CD4-positive, alpha-beta T cell treated with Interleukin-17A for 4 hours (primary cell): ENCODE measurements at places on chromosomes 3 and 15.
A peak's percentile ranks its signal among the peaks of the same experiment; 100 is the strongest.

DNA sequence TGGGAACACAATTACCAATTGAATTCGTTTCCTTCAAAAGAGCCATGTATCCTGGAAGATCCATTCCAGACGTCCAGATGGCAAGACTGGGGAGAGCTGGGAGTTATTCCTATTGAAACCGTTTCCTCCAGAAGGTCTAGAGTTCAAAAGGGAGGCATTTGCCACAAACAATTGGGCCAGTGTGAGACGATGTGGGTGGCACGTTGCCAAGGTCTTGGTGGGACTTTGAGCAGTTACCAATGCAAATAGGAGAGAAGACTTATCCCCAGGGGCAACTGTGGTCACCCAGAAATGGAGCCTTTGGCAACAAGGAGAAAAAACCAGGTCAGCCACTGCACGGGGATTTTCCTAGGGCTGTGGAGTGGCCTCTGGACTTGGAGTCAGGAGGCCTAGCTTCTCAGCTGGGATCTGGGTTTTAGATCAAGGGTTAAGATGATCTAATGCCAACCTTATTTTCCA, 29.6 kb upstream of the TLE3 start:
- DNase-seq: no peak

DNA sequence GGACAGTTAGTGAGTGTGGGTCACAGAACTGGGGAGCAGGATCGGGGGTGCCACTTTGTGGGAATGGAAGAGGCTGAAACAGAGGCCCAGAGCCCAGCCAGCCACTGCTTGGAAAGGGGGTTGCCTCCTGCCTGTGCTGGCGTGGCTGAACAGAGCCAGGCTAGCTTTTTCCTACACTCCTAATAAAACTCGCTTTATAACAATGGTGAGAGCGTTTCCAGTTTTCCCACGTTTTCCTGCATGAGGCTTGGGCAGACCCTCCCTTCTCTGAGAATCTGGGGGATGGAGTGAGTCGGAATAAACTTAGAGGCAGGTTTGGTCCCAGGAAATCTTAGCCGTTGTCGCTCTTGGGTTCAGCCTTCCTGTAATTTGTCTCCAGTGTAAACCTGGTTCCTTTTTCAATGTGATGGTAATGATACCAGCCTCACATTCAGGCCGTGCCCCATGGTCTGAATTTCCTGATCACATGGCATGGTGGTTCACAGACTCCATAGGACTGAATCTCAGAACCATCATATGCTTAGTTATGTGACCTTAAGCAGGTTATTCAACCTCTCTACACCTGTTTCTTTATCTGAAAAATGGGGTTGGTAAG, 6.5 kb upstream of the FGD5 start:
- no peak for DNase-seq

DNA sequence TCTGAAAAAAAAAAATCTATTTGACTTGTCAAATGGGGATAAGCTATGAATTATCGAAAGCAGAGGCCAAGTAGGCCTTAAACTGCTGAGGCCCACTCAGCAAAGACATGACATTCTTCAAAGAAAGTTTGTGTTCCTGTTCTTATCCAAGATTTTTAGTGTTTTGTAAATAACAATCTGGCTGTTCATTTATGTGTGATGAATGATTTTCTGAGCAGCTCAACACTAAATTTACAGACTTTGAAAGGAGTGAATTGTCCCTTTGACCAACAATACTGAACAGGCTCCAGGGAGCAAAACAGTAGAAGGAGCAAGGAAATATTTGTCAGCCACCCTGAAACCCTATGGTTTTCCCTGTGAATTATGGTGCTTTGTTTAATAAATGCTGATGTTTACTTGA, 512.6 kb upstream of the NAALADL2 start:
- no peak for DNase-seq

- DNase-seq: no peak
Observed at GRCh38 chr3:52242039-52242438, 3.1 kb upstream of the TWF2 start.

DNA sequence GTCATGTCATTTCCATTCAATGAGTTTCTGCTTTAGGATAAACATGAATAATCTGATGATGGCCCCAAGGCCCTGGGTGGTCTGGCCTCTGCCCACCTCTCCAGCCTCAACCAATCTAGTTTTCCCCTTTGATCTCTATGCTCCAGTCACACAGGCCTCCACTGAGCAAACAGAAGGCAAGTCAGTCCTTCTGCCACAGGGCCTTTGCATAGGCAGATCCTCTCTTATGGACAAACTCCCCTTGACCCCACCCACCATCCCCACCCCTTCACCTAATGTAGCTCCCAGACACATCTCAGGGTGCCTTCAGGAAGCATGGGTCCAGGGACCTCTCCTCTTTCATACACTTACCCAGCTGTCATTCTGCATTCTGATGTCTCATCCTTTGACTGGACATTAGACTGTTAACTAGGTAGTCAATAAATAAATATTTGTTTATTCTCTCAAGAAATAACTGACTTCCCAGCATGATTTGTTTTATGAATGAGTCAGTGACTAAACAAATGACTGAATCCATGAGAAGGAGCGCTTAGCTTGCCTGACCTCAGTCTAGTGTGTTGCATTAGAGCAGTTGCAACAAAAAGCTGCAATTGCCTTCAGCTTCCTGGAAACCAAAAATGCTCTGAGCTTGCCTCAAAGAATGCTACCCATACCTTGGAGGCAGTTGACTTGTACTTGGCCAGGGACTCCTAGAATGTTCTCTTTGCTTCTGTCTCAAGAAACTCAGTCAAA, 386.6 kb upstream of the WNT5A start:
- DNase-seq: no peak

- no peak for DNase-seq
Observed at GRCh38 chr3:67602816-67603215, 51.6 kb downstream of the SUCLG2 start.

GRCh38 chr15:81297603-81298575, 26.1 kb downstream of the STARD5 start:
- peak; percentile 59 for DNase-seq

DNA sequence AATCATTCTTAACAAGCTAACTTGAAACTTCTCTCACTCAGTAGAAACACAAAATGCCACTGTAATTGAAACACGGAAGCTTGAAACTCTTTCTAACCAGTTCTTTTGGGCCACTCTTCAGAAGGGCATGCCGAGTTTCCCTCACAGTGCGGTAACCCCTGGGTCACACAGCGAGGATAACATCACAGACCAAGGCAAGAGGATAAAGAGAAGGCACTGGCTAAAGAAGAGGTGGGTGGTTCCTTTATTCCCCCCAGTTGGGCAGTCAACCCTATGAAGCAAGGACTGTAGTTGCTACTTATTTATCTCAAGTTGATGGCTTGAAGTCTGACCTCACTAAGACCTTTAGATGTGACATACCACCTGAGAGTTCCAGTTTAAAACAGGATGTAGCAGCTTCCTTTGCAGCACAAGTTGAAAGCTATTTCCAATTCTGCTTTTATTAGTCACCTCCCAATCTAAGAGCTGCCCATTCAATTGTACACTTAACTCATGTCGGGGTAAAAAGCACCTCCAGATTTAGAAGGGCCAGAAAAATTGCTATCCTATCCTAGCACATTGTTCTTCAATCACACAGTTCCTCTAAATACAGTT, 272.4 kb downstream of the TIGIT start:
- no peak for DNase-seq

GRCh38 chr3:71709908-71710511, 15.2 kb downstream of the EIF4E3 start:
- DNase-seq: peak; percentile 35

GRCh38 chr15:67559158-67559557, 16.7 kb downstream of the MAP2K5 start:
- no peak for DNase-seq

- DNase-seq: peak; percentile 49
Observed at GRCh38 chr15:72532991-72533601, 59.0 kb downstream of the ARIH1 start.

DNA sequence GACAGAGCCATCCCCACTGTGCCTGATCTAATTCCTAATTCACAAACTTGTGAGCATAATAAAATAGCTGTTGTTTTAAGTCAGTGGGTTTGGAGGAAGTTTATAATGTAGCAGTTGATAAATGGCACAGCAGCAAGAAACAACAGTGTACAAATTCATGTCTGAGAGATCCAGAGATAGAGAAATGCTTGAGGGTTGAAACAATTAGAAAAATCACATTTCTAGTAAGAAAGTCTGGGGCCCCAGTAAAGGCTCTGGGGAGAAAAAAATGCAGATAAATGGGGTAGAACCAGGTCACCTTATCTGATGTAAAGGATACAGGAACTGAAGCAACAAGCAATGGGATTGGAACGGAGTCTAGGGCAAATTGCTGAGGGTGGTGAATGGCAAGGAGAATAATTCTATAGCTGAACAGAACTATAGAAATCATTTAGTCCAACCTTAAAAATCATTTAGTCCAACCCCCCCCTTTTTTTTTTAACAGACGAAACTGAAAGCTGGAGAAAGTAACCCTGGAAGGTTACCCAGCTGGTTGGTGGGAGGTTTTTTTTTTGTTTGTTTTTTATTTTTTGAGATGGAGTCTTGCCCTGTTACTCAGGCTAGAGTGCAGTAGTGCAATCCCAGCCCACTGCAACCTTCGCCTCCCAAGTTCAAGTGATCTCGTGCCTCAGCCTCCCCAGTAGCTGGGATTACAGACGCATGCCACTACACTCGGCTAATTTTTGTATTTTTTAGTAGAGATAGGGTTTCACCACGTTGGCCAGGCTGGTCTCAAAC, 14.3 kb upstream of the SHQ1 start:
- DNase-seq: no peak

DNA sequence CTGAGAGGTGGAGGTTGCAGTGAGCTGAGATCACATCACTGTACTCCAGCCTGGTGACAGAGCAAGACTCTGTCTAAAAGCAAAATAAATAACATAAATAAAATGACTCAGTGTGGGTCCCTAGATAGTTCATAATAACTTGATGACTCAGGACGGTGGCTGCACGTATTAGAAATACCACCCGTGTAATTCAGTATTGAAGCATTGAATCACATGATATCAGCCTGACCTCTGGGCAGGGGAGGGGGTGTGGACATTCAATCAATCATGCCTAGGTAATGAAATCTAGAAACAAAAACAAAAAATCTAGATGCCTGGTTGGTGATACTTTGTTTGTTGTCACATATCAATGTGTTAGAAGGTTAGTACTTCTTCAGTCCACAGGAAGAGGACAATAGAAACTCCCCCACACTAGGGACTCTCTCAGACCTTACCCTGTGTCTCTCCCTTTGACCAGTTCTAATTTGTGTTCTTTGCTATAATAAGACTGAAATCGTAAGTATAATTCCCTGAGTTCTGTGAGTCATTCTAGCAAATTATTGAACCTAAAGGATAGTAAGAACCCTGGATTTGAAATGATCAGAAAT, 177.3 kb downstream of the GAP43 start:
- DNase-seq: no peak

DNA sequence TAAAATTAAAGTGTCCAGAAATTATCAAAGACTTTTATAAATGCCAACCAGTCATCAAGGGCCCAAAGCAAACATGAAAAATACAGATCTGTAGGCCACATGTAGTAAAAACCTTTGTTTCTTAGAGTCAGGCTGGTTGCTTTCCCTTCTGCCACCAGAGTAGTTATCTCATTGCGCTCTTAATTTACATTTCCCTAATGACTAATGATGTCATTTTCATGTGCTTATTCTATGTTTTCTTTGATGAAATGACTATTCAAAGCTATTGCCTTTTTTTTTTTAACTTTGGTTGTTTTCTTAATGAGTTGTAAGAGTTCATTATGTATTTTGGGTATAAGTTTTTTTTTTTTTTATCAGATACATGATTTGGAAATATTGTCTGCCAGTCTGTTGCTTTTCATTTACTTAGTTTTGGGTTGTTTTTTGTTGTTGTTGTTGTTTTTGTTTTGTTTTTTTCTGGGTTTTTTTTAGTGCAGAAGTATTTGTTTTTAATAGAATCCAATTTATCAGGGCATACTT, 140.6 kb downstream of the HCN4 start:
- no peak for DNase-seq

GRCh38 chr15:81025721-81026370, 25.1 kb downstream of the TLNRD1 start:
- no peak for DNase-seq

DNA sequence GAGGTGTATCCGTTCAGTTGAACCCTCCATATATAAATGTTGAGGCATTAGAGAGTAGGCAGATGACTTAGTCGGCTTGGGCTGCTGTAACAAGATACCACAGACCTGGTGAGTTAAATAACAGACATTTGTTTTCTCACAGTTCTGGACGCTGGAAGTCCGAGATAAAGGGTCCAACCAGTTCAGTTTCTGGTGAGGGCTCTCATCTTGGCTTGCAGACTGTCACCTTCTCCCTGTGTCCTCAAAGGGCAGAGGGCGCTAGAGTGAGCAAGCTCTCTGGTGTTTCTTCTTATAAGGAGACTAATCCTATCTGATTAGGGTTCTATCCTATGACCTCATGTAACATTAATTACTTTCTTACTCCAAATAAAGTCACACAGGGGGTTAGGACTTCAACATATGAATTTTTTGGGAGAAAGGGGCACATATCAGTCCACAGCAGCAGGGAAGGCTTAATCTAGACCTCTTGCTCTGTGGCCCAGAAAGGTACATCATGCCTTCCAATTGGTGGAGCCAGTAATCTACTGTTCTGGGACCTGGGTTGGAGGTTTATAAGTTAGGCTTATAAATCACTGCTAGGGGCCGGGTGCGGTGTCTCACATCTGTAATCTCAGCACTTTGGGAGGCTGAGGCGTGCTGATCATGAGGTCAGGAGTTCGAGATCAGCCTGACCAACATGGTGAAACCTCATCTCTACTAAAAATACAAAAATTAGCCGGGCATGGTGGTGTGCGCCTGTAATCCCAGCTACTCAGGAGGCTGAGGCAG, 26.3 kb upstream of the SLC28A2 start:
- DNase-seq: peak; percentile 3

- DNase-seq: no peak
Observed at GRCh38 chr3:46844397-46844796, 18.8 kb downstream of the MYL3 start.

GRCh38 chr3:93969443-93969842, 4.3 kb downstream of the PROS1 start:
- no peak for DNase-seq

DNA sequence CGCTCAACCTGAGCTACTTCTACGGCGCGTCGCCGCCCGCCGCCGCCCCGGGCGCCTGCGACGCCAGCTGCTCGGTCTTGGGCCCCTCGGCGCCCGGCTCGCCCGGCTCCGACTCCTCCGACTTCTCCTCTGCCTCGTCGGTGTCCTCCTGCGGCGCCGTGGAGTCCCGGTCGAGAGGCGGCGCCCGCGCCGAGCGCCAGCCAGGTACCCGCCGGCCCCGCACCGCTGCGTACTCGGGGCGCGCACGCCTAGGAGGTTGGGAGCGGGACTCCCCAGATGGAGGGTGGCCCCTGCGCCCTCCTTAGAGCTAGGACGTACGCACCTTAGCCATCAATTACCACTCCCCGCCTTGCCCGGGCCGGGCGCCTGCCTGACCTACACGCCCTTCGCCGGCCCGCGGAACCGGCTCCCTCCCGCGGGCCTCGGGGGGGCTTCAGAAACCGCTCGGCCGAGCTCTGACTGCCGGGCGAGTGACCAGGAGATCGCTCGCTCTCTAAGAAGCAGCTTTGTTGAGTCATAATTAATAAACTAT, 466 bp downstream of the NFKBIZ start:
- DNase-seq: peak; percentile 73

- no peak for DNase-seq
Observed at GRCh38 chr15:29046977-29047376, 161.2 kb downstream of the APBA2 start.

GRCh38 chr3:31092748-31093589, 198.5 kb upstream of the GADL1 start:
- no peak for DNase-seq

- no peak for DNase-seq
Observed at GRCh38 chr3:170632780-170633179, 46.9 kb upstream of the SLC7A14 start.

- DNase-seq: no peak
Observed at GRCh38 chr3:134496471-134497071, 10.7 kb downstream of the CEP63 start.
